ENCODE measurements at places on chromosomes 1 and 21.

GRCh38 chr1:71196685-71197084 lies 115.8 kb upstream of the ZRANB2 start:
- no peak for DNase-seq

- no peak for DNase-seq
Measured at GRCh38 chr1:54453509-54453908, 47.3 kb upstream of the SSBP3 start.

- DNase-seq, result no peak
Measured at GRCh38 chr1:155892796-155893195, 18.4 kb downstream of the RIT1 start.

- no peak for DNase-seq
Measured at GRCh38 chr1:205236526-205236925, 8.8 kb downstream of the TMCC2 start.
